Activated T-helper 1 cell treated with anti-CD3 and anti-CD28 coated beads, Interleukin-2, amount 50 U/mL, for 16 hours (primary cell): ENCODE measurements at places on chromosomes 11 and 22.

DNA sequence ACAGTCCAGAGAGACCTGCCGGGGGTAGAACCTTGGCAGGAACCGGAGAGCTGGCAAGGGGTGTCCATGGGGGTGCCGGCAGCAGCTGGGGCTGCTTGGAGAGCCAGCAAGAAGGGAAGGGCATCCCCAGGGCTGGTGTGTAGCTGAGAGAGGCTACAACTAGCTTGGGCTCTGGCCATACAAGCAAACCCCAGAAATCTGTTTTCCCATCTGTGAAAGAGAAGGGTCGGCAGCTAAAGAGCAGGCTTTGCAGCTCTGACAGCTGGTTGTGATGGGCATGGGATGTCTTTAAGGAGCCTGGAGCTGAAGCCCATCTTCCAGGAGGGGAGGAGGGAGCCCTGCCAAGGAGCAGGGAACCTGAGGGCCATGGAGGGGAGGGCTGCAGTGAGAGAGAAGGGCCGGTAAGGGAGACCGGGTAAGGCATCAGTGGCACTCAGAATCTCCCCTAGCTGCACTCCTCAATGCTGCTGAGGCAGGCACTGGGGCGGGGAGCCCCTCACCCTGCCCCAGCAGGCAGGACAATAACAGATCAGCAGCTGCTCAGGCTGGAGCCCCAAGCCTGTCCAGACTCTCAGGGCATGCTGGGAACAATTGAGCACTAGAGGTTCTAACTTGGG, 3.9 kb downstream of the CHST1 start:
- no peak for DNase-seq

GRCh38 chr11:112042161-112042960, 17.2 kb downstream of the DLAT start:
- DNase-seq = no peak

DNA sequence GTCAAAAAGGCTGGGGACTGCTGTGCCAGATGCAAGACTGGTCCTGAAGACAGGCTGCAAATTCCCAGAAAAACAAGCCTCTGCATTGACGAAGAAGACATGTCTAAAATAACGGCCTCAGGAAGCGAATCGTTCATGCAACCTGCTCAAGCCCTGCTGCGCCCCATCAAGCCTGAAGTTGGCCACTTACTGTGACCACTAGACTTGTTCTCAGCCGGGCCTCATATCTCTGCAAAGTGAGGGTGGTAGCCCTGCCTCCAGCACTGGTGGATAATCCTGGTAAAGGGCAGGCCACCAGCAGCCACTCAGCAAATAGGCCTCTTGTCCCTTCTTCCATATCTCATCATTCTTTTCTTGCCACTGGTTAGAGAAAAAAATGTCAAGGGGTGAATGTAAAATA, 11.8 kb downstream of the LTO1 start:
- no peak for DNase-seq

GRCh38 chr11:11450744-11451362, 97.8 kb upstream of the CSNK2A3 start:
- no peak for DNase-seq

DNA sequence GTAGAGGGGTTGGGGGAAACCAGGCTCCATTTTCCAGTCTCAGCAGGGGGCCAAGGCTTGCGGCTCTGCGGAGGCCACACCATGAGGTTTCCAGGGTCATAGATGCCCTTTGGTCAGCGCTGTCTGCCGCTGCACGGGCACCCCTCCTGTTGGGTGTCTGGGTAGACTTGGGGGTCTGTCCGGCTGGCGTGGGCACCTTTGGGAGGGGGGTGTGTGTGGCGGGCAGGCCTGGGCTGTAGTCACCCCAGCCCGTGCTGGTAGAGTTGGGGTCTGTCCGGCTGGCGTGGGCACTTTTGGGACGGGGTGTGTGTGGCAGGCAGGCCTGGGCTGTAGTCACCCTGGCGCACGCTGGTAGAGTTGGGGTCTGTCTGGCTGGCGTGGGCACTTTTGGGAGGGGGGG, 18.6 kb downstream of the LSP1 start:
- no peak for DNase-seq

GRCh38 chr11:2256293-2256913, 14.0 kb downstream of the ASCL2 start:
- no peak for DNase-seq

DNA sequence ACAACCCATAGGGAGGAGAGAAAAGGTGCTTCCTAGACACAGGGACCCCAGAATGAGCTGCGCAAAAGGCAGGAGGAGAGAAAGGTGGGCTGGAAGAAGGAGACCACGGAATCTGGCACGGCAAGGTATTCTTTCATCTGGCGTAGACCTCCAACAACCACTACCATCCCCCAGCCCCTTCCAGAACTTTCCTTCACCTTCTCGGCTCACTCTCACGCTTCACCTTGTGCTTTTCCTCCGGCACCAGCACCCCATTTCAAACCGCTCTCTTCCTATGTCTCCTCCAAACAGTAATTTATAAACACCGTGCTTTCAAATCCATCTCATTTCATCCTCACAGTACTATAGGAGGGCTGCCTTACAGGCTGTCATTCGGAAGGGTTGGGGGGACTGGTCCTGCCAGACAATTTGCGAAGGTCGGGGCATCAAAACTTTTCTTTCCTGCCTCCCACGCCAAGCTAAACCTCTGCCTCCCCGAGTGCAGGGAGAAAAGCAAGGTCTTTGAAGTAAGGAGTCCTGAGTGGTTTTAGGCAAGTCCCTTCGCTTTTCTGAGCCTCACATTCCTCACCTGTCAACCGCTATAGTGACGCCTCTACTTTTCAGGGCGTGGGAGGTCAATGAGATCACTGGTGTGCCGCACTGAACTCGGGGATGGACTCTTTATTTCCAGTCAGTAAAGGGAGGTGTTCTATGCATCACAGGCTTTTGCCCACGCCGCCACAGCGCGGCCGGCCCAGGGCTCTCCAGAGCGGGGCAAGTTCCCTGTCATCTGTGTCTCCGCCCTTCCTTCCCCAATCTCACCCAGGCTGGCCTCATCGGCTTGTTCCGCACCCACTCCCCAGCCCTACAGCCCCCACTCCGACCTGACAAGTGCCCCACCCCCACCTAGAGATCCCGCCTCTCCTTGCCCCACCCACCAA, 800 bp downstream of the KCTD21 start:
- peak; percentile 63 for DNase-seq

GRCh38 chr22:30010789-30011405, 69.4 kb upstream of the HORMAD2 start:
- no peak for DNase-seq

GRCh38 chr11:69982690-69983570, 95.2 kb upstream of the ANO1 start:
- no peak for DNase-seq

- DNase-seq = no peak
Measured at GRCh38 chr11:127050186-127050585, 49.6 kb upstream of the KIRREL3 start.

GRCh38 chr22:21074102-21074715, 28.5 kb downstream of the LRRC74B start:
- DNase-seq = no peak

DNA sequence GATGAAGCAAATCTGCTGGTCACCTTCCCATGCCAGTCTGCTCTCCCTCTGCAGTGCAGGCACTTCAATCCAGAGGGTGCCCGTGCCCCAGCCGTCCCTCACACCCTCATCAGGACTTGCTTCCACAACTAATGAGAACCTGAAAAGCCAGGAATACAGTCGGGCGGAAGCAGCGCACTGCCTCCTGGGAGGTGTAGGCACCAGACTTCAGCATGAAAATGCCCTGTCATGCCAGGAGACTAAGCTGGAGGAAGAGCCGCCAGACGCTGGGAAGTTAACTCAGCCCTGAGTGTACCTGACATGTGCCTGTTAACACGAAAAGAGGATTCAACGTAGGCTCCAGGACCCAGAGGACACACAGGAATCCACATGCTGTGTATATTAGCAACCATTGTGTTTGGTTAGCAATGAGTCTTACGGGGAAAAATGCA, 40.1 kb upstream of the FLI1 start:
- no peak for DNase-seq

DNA sequence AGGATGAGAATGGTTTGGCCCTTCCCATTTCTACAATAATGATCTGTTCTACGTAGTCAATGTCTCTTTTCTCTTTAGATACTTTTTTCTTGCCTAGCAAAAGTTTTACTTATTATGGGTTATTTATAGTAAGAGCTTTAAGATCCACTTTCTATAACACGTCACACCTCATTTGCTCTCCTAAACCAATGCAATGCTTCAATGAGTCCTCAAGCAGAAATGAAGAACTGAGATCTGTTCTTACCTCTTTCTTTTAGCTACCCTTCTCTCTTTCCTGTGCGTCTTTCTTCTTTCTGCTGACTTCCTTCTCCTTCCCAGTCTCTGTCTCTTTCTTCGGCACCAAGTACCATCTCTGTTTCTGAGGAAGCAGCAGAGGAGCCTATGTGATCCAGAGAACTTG, 61.8 kb downstream of the SNX19 start:
- DNase-seq = no peak
